Glomerular endothelial cell (primary cell): ENCODE measurements at places on chromosomes 12 and 14. TPM values are rescaled to one million over a fixed set of nuclear protein-coding genes. Genes with fewer than 3 reads are reported as not detected.

The KRT82 gene
- total RNA-seq, result not detected in 2 replicates

The TBX3 gene
- total RNA-seq, result 6.8 and 6.9 TPM in 2 replicates

The TSPAN11 gene
- 31.1 and 38.7 TPM in 2 replicates for total RNA-seq

The SERPINA9 gene
- total RNA-seq, result not detected in 2 replicates

The TAS2R30 gene
- total RNA-seq, result 0.73 and 3.5 TPM in 2 replicates

The FBLN5 gene
- total RNA-seq, result 1.1 and 5.7 TPM in 2 replicates

The CLEC2A gene
- not detected in 2 replicates for total RNA-seq

The OR4E2 gene
- total RNA-seq, result not detected in 2 replicates

The PTPRB gene
- 58.9 and 147 TPM in 2 replicates for total RNA-seq

The KRT4 gene
- not detected in 2 replicates for total RNA-seq

The SMCO2 gene
- 0.88 TPM in 1 of 2 replicates, not detected in the other for total RNA-seq

The PLCZ1 gene
- total RNA-seq, result not detected in 2 replicates

The SLCO1B1 gene
- total RNA-seq, result not detected in 2 replicates

The PROX2 gene
- not detected in 2 replicates for total RNA-seq

The NTS gene
- not detected in 2 replicates for total RNA-seq

The PLEKHH1 gene
- total RNA-seq, result 0.93 and 1.8 TPM in 2 replicates

The TMEM179 gene
- total RNA-seq, result 0.53 TPM in 1 of 2 replicates, not detected in the other

The BCL11B gene
- total RNA-seq, result 0.18 TPM in 1 of 2 replicates, not detected in the other

The KRT86 gene
- total RNA-seq, result not detected in 2 replicates

The KRR1 gene
- total RNA-seq, result 27.0 and 31.0 TPM in 2 replicates

The AICDA gene
- not detected in 2 replicates for total RNA-seq

The KLHDC1 gene
- 0.82 and 1.3 TPM in 2 replicates for total RNA-seq
